ENCODE measurements at places on chromosomes 3 and 15.

- DNase-seq, result no peak
Measured at GRCh38 chr15:39554746-39555387, 26.0 kb upstream of the THBS1 start.

GRCh38 chr15:98760112-98760826 lies 111.9 kb downstream of the IGF1R start:
- DNase-seq, result no peak

GRCh38 chr15:59280855-59281254 lies 74.2 kb downstream of the LDHAL6B start:
- no peak for DNase-seq

- no peak for DNase-seq
Measured at GRCh38 chr3:13191016-13191415, 117.8 kb upstream of the IQSEC1 start.

GRCh38 chr15:94287794-94288246 lies 56.5 kb downstream of the MCTP2 start:
- no peak for DNase-seq

DNA sequence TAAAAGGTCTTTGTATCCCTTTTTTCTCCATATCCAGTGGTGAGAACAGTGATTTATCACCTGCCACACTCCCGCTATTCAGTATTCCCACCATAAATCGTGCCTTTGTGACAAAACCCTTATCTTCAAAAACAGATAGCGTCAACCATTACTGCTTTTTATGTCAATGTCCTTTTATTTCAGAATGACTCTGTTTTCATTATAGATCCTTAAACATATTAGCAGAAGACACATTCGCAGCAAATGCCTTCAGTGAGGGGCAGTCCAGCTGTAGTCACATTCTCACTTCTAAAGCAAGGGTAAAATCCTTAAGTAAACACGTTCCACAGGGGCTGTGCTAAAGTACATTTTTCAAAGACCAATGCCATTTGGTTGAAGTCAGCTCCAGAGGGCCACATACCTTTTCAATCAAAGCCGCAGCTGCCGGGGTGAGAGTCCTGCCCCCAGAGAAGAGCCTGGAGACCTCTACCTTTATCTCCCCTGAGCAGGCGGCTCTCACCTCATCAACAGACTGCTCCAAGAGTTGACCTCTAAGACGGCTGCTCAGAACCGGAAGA lies 53.4 kb downstream of the PDZRN3 start:
- no peak for DNase-seq

DNA sequence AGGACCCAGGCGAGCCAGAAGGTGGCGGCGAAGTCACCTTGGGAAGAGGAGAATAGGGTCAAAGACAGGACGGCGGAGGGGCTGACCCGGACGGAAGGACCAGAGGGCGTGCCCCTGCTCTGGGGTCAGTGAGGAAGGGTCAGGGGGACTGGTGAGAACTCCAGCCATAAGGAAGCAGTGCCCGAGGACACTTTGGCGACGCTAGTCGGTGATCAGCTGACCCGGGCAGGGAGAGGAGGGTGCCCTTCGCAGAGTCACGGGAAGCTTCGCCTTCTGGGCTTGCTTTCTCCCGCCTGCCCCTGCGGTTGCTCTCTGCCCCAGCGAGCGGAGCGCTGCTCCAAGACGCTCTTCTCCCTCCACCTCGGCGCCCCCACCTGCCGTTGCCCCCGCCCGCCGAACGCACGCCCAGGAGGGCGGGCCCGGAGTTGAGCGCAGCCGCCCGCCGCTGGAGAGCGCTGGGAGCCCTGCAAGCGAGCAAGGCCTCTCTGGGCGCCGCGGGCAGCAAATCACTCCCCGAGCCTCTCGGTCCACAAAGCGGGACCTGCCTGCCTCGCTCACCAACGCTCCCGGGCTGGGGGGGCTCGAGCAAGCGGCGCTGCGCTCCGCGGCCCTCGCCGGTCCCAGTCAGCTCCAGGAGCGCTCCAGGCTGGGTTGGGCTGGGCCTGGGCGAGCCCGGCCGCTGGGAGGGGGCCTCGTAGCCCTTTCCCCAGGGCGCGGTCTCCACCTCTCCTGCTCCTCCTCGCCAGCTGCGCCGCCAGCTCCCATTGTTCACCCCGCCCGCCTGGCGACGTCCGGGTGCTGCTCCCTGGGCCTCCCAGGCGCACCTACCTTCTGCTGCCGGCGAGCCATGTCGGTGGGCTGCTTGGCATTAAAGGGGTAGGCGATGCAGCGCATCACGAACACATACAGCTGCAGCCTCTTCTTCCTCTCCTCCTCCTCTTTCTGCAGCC lies 1.2 kb downstream of the CADPS start:
- no peak for DNase-seq

GRCh38 chr3:43874290-43874689 lies 183.6 kb downstream of the ABHD5 start:
- no peak for DNase-seq

DNA sequence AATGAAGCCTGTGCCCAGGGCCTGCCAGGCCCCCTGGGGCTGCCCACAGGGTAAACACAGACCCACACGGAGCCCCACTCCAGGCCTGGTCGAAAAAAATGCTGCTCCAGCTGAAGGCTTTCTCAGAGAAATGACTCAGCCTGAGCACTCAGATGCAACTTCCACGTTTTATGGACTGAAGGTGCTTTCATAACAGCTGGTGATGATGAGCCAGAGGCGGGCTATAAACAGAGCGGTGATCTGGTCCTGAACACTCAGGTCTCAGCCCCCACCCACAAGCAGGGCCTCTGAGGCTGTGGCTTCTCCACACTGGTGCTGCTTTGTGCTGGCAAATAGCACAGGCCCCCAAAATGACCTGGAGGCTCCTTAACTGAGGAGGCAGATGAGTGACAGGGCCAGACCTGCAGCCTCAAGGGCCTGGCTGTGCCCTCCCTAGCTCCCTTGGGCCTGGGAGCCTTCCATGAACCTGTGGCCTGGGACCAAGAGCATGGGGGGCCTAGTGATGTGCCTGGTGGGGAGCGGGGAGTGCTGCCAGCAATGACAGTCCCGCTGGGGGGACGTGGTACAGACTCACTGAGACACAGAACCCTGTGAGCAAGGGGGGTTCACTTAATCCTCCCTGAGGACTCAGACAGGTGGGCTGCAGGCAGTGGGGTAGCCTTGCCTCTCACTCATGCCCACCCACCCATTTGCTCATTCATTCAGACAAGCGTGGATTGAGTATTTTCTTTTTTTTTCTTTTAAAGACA lies 23.0 kb upstream of the FURIN start:
- no peak for DNase-seq

- no peak for DNase-seq
Measured at GRCh38 chr3:117409701-117410459, 700.3 kb downstream of the TUSC7 start.

GRCh38 chr3:66453651-66454463 lies 47.0 kb downstream of the LRIG1 start:
- DNase-seq, result no peak
